Fibroblast of skin of right biceps (primary cell): ENCODE measurements at places on chromosomes 12 and 14.

GRCh38 chr12:129372876-129373275 lies 519.6 kb downstream of the GLT1D1 start:
- DNase-seq, result no peak

GRCh38 chr14:76761960-76762410 lies 717 bp downstream of the VASH1 start:
- DNase-seq, result no peak

DNA sequence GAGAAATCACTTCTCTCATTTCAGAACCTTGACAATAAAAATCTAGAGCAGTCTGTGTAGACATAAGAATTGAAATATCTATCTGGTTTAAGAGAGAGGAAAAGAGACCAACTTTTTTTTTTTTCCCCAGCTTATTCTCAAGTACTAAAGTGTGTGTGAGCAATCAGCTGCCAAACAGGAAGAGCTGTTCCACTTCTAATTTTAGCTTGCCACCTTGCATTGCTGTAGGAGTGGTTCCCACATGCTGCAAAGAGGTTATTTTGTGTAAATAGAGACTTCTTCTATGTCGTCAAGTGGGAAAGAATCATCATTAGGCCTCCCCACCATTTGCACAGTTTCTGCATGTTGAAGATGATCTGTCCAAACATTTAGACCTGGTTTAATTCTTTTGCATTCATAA lies 142.6 kb downstream of the NPAS3 start:
- DNase-seq, result no peak

DNA sequence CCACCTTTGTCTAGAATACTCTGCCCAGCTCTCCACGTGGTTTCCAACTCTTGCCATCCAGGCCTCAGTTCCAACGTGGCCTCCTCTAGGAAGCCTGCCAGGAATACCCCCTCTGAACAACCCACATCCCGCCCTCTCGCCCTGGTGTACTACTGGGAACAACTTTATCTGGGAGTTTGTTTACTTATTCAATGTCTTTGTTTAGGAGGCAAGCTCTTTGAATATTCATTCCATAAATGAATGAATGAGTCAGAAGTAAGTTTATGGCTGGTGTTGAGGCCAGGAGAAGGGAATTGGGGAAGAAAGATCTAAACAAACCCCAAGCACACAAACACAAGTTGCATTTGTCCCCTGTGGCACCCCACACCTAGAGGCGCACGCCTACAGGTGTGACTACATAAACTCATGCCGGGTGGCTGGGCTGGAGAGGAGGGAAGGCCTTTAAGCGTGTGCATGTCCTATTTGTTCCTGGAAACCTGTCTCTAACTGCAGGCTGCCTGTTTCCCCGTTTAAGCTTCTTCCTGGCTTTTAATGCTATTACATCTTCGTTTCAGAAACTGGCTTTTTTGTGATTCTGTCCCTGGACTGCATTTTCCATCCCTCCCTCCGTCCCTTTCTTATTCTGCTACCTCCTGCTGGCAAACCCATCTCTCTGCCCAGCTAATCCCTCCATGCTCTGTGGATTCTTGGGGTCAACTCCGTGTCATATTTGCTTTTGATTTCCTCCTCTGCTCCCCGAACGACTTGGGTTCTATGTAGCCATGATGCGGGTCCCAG lies 57.9 kb downstream of the FZD10 start:
- no peak for DNase-seq

DNA sequence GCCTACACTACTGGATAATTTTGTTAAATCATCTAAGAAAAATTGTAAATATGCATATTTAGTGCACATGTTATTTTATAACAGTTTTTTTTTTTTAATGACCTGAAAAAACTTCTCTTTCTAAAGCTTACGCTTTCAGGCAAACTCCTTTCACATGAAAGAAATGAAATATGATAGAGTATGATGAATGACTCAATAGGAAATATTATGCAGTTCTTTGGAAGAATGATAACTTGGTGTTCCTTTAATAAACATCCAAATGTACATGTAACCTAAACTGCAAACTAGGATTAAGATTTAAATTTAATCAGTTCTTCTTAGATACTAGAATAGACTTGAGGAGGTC lies 136.6 kb downstream of the FGD4 start:
- DNase-seq, result no peak
